Stimulated activated CD8-positive, alpha-beta memory T cell treated with anti-CD3 and anti-CD28 coated beads, Interleukin-2, amount 100 ng/mL, for 1 hour (primary cell): ENCODE measurements at places on chromosomes 11 and 22.

GRCh38 chr11:62402226-62402959, 16.4 kb upstream of the SCGB1A1 start:
- DNase-seq: no peak

GRCh38 chr22:45526768-45527360, 24.2 kb downstream of the FBLN1 start:
- DNase-seq: no peak

DNA sequence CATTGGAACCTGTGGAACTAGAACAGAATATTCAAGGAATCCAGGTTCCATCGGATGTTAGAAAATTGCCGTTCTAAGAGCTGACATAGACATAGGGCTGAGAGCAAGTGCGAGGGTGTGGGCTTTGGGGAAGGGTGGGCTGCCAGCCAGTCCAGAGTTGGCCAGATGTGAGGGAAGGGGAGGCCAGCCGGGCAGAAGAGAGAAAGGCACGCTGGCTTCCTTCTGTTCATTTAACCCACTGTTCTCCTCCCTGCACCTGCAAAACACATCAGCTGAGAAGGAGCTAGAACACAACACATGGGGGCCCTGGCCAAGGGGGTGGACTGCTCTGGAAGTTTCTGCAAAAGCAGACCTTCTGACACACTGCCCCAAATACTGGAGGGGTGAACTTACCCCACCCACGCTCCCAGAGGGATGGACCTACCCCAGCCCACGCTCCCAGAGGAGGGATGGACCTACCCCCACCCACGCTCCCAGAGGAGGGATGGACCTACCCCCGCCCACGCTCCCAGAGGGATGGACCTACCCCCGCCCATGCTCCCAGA, 98.0 kb downstream of the SHANK2 start:
- DNase-seq: no peak

GRCh38 chr11:24587635-24588034, 90.8 kb downstream of the LUZP2 start:
- no peak for DNase-seq

DNA sequence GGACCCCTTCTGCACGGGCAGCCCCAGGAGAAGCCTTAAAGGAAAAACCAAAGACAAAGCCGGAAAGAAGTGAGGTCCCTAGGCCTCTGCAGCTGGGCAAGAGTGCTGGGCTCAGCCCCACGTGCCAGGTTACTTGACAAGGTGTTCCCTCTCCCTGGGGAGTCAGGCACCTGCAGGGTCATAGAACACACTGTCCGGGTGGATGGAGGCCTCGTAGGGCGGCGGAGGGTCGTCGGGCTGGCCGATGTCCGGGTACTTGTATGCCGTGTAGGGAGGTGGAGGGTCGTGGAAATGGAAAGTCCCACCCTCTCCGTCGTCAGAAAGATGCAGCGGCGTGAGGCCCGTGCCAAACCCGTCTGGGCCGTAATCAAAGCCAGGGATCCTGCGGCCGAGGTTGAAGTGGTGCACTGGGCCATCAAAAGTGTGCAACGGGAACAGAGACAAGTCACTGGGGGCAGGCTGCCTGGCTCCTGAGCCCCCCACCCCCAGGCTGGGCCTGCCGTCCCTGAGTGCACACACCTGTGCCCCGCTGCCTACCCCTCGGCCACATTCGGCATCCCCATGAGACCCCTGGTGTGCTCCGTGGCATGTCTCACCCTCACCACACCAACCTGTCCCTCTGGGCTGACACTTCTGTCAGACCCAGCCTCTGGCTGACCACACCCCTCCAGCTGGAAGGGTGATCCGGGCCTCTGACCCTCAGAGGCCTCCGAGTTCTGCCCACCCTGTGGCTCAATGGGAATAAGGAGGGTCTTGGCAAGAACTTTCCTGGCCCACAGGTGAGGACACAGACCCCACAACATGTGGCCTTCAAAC, 81.1 kb downstream of the DGCR2 start:
- DNase-seq: no peak

DNA sequence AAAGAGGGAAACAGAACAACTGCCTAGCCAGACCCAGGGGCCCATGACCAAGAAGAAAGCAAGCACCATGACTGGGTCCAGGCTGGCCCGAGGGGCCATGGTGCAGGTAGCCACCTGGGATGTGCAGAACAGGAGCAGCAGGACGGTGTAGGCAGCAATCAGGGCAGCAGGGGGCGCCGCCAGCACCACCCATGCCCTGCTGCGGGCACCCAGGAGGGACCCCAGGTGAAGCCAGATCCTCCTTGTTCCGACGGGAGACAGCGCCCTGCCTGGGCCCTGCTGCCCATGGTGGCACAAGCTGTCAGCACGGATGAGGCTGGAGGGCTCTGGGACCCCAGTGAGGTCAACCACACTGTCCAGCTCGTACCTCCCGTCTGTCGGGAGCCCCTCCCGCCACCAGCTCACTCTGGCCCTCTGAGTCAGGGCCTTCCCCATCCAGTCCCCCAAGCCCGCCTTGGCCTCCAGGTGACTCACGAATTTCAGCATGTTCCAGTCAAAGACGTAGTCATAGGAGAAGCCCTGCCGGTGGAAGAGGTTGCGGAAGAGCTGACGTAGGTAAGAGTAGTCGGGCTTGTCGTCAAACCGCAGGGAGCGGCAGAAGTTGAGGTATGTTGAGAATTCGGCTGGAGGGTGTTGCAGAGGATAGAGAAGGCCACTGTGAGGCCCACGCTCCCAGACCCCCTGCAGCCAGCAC, 18.8 kb downstream of the CSNK1E start:
- DNase-seq: peak; percentile 28

GRCh38 chr11:32438866-32439489, 3.6 kb upstream of the WT1 start:
- no peak for DNase-seq
